ENCODE measurements at places on chromosomes 7 and 10. TPM values are rescaled to one million over a fixed set of nuclear protein-coding genes. Genes with fewer than 3 reads are reported as not detected.

DNA sequence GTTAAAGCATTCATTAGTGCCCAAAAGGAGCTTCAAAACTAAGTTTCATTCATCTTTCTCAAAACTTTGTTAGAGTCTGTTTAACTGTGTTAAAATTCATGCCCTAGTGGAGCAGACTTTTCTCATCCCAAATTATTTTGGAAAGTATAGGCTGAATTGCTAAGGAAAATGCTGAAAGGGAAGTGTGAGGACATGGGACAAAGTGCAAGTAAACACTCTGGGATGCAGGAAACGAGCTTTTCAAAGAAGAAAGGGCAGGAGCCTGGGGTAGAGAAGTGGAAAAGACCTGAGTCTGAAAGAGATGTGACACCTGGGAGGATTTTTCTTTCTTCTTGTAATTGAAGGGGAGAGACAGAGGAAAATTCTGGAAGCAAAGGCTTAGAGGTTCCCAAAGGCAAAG, 93.1 kb upstream of the ANKRD1 start:
- no peak for DNase-seq

- DNase-seq = no peak
Measured at GRCh38 chr7:98305951-98306535, 24.6 kb downstream of the BRI3 start.

DNA sequence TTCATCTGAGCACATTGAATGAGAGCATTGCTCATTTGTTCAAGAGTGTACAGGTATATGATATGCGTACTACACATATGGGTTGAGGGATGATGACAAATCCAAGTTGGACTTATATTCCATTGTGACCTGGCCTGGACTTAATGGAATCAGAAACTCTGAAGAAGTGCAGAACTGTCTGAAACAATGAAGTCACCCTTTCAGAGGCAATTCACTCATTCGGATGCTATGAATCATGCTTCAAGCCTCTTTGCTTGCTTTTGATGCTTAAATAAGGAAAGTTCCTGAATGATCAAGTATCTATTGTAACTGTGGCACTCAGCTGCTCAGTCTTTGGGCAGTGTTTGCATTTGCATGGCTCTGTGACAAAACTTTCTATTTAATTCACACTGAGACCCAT, 93.4 kb downstream of the ZNF365 start:
- no peak for DNase-seq

GRCh38 chr7:43531700-43532099, 51.2 kb upstream of the STK17A start:
- DNase-seq = no peak

GRCh38 chr10:128095027-128095752, 31.0 kb downstream of the MKI67 start:
- no peak for DNase-seq

DNA sequence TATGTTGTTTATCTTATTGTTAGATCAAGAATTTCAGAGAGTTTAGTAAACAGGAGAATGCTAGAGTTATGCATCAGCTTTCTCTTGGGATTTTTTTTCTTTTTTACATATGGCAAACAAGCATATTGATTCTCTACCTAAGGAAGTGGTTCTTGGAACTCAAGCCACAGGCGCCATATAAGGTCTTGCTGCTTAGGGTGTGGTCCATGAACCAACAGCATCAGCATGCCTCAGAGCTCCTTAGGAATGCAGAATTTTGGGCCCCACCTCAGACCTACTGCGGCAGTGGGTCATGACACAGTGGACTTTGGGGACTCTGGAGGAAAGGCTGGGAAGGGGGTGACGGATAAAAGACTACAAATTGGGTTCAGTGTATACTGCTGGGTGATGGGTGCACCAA, 230.8 kb downstream of the SKAP2 start:
- no peak for DNase-seq

GRCh38 chr10:48671914-48672595, 12.6 kb upstream of the WDFY4 start:
- DNase-seq = no peak

DNA sequence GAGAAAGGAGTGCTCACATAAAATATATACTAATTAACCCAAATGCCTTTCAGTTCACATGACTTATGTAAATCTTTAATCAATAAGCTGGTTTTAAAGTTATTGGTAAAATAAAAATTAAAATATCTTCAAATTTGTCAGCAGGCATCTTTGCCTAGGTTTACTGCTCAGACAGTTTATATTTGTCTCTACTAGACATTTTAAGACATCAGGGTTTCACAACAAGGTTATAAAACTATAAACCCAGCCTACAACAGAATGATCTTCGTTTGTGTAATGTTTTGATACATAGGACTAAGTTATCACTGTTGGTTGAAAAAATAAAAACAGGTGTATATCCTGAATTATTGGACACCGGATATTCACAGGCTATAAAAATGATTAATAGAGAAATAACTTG, 67.4 kb downstream of the TYW1B start:
- no peak for DNase-seq

GRCh38 chr10:93993782-93994437, at the start of gene PLCE1:
Gene PLCE1 (plus strand): TSS chr10:93993931. CDS start chr10:94031047, 37,116 bp downstream.
- peak; percentile 2 for DNase-seq

- no peak for DNase-seq
Measured at GRCh38 chr7:5631752-5632151, 149.7 kb downstream of the RNF216 start.

- no peak for DNase-seq
Measured at GRCh38 chr7:150631084-150631826, 930 bp downstream of the GIMAP6 start.

DNA sequence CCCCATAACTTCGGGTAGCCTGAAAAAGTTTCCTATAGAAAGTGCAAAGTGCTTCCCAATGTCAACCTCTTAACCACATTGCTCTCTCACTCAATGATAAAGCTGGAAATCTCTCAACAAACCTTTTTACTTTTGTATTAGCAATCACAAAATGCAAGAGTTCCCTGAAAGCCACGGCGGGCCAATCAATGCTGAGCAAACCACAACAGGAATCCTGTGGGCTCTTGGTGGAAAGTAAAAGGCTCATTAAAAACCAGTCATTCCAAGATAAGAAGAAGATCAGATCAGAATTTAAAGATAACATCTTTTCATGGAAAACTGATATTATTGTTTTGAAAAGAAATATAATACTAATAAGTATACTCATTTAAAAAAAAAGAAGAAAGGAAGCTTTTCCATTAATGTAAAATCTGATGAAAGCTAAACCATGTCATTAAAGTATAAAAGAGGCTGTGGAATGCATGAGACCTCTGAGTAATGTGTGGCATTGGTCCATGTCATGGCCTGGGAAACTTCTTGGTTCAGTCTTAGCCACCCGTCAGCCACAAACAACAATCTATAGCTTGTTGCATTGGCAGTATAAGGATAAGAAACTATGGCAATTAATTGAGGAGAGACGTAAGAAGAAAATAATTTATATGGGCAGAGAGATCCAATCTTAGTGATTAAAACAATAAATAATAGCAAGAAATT, 1066.1 kb upstream of the SORCS1 start:
- no peak for DNase-seq

DNA sequence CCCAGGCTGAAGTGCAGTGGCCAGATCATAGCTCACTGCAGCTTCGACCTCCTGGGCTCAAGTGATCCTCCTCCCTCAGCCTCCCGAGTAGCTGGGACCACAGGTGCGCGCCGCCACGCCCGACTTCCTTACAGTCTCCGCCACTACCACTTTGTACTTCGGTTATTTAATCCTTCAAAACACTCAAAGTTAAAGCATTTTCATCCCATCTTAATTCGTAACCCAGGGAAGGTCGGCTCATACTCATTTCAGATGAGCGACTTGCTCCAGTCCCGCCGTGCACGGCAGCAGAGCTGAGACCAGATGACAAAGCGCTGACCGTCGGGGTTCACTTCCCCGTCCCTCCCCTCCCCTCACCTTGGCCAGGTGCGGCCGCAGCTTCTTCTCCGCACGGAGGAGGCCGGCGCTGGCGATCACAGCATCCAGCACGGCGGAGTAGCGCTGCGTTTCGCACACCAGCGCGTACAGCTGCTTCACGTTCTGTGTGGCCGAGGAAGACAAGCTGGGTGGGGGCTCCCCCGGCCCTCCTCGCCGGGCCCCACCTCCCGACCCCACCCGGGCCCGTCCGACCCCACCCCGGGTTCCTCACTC, 457 bp downstream of the NSUN5 start:
- no peak for DNase-seq

- DNase-seq = no peak
Measured at GRCh38 chr7:36784991-36785940, 61.0 kb upstream of the AOAH start.

Gene PIK3CG
- total RNA-seq = 0.03 TPM

Gene MTPN
- total RNA-seq = 168 TPM

Gene CXCL12
- 0.67 TPM for total RNA-seq

Gene MLLT10
- 24.8 TPM for total RNA-seq

Gene PPP1R9A
- total RNA-seq = 3.5 TPM

Gene GPR26
- 0.03 TPM for total RNA-seq

Gene EPO
- total RNA-seq = 0.29 TPM

Gene BMPR1A
- 31.6 TPM for total RNA-seq

Gene MKI67
- total RNA-seq = 21.6 TPM

Gene TDRD1
- total RNA-seq = not detected

Gene SLC39A12
- total RNA-seq = 0.05 TPM
